ENCODE measurements at places on chromosomes 3 and 15.
A peak's percentile ranks its signal among the peaks of the same experiment; 100 is the strongest.

GRCh38 chr3:152205097-152205593, 63.6 kb upstream of the MBNL1 start:
- DNase-seq, result no peak

DNA sequence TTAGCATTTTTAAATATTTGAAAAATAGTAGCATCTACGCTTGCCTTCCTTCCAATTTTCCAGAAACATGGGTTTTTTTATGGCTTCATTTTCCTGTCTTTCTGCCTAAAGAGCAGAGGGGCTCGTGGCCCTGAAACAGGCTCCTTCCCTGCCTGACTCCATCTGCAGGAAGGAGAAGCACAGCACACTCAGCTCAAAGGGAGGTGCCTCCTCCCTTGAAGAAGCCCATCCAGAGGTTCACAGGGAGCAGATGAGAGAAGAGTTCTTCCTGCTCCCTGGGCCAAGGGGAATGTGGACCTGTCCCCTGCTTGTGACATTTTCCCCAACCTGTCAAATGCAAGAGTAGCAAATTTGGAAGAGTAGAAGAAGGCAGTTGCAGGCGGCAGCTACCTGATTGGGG, 55.8 kb downstream of the BBX start:
- no peak for DNase-seq

DNA sequence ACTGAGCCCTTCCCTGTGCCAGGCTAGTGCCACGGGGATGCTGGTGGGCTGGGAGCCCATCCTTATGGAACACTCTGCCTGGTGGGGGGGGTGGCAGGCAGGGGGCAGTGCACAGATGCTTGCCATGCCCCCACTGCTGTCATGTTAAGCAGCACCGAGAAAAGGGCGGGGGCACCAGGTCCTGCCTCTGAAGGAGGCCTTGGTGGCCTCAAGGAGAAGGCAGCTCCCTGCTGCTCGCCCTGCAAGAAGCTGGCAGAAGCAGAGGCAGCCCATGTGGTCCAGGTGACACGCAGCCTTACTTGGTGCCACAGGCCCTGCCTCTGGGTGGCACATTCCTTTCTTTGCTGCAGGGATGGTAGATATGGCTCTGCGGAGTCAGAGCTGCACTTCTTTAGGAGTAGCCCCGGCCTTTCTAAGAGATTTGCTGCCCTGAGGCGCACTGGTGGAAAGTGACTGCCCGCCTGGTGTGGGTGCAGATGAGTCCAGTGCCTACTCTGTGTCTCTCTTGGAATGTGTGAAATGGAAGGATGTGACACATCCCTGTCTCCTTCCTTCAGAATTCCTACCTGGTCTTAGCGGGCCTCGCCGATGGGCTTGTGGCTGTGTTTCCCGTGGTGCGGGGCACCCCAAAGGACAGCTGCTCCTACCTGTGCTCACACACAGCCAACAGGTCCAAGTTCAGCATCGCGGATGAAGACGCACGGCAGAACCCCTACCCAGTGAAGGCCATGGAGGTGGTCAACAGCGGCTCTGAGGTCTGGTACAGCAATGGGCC, 145.8 kb downstream of the LRRK1 start:
- DNase-seq, result no peak

DNA sequence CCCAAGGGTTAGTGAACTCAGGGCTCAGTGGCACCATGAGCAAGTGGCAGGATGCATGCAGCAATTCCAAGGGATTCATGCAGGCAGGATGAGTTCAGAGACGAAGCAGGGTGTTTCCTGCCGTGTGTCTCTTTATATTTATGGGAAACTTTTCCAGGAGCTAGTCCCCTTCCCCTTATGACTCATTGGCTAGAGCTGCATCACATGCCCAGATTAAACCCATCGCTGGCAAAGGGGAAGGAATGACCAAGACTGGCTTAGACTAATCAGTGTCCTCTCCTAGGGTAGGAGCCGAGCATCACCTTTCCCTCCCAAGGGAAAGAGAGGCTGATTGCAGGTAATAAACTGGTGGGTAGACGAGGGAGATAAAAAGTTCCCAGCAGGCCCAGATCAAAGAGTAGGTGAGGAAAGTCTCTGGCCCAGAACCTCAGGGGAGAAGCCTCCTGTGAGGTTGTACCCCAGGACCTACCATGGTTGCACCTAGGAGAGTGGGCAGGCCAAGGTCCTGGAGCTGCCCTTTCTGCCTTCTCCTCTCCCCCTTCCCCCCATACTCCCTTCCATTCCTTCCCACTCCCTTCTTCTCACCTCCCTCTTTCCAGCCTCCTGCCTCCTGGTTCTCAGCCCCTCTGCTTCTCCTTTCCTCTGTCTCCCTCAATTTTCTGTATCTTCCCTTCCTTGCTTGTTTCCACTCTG, 67.8 kb upstream of the ITGA11 start:
- DNase-seq, result no peak

DNA sequence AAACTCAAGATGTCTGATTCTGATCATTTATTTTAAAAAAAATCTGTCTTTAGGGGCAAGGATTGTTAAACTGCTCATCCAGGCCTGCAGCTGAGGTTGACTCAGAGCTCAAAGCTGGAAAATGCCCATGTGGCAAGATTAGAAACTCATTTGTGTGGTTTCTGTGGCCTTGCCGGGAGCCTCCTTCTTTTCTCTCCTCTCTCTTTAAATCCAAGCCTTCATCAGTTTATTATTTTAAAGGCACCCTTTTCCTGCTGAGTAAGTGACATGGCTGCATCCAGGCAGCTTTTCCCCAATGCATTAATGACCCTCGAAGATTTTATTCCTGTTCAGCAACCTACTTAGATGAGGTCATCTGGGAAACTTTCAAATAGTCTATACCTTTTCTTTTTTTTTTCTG, 221.3 kb upstream of the CDIN1 start:
- no peak for DNase-seq

- no peak for DNase-seq
Measured at GRCh38 chr15:74903676-74904075, 3.0 kb downstream of the FAM219B start.

DNA sequence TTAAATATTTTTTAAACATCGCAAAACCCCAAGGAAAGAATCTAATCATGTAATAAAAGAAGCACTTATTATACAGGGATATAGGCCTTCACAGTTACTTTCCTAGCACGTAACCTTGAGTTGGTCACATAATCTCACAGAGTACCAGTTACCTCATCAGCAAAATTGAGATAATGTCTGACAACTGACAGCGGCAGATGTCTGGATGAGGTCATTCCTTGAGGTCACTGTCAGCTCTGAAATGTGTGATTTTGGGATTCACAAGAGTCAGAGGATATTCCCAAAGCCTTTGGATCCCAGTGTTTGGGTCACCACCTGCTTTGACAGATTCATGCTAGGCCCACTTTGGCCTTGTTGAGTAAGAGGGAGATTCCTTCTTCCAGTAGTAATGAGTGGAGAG, 151.4 kb upstream of the SEMA6D start:
- DNase-seq, result no peak

DNA sequence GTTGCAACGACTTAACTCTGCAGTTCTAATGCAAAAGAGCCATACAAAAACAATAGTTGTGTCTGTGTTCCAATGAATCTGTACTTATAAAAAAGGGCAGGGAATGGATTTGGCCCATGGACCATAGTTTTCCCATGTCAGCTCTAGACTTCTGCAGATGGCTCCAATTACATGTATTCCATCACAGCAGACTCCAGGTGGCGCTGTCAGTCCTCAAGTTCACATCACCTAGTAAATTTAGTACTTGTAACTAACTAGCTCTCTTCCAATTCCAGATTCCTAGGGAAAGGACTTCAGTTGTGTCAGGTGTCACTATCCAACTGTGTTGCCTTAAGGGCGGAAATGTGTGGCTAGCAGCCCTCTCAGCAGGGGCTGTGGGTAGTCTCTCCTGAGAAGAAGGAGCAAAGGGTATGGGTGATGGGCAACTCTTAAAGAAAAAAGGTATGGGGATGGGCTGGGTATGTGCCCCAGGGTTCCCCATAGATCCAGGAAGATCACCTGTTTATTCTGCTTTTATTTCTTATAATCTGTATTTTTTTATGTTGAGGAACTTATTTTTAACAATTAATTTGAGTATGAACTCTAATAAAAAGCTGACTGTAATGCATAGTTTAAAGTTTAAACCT, 36.2 kb downstream of the BBS4 start:
- peak; percentile 2 for DNase-seq

DNA sequence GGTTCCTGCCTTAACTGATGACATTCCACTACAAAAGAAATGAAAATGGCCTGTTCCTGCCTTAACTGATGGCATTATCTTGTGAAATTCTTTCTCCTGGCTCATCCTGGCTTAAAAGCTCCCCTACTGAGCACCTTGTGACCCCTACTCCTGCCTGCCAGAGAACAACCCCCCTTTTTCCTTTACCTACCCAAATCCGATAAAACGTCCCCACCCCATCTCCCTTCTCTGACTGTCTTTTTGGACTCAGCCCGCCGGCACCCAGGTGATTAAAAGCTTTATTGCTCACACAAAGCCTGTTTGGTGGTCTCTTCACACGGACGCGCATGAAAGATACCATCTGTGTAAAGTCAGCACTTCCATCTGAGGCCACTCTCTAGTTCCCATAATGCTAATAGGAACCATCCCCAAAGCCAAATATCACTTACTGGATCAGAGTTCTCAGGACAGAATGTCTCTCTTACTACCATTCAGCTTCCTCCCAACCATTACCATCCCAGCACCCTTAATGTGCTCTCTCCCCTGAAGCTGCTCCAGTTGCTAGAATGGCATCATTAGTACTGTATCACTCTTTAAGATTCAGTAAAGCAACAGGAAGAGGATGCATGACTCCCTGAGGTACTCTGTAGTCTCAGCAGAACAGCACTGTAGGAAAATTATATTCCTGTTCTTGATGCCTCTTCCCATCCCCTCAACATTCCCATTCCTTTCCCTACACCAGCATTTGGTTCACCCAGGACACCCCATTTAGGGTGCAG, 2.3 kb upstream of the HRG start:
- no peak for DNase-seq

- no peak for DNase-seq
Measured at GRCh38 chr3:10520072-10520471, 14.7 kb upstream of the ATP2B2 start.

- no peak for DNase-seq
Measured at GRCh38 chr3:195895861-195896360, 12.4 kb downstream of the TNK2 start.

DNA sequence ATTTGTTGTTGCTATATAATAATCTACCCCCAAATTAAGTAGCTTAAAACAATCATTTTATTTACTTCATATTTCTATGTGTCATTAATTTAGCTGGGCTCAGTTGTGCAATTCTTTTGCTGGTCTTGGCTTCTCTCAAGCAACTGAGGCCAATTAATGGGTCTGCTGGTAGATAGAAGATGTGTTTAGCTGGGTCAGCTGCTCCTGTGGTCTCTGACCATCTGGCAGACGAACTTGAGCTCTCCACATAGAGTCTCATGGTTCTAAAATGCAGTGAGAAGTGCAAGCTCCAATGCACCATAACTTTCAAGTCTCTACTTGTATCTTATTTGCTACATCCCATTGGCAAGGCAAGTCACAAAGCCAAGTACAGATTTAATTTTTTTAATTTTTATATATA, 515.6 kb downstream of the ZIC1 start:
- no peak for DNase-seq

- no peak for DNase-seq
Measured at GRCh38 chr3:123834631-123835030, 49.5 kb downstream of the MYLK start.
